ENCODE measurements at places on chromosomes 6 and 20.

DNA sequence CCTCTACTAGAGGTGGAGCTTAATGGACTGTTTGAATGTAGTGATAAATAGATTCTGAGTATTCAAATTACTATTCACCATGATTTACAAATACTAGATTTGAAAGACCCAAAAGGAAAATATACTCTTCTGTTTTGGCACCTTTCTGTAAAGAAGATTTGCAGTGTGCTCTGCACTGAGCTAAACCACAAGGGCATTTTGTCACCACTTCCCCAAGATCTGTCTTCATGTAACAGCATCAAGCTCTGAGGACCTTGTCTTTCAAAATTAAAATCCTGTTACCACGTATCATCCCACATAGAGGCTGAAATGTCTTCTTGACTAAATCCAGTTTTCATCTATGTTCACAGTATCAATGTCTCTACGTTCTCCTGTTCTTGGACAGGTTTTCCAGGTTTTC lies 3.3 kb upstream of the PGK2 start:
- no peaks in the 10 kb centered on the region for H3K36me3 ChIP-seq
- no peak overlapping the region for H3K4me3 ChIP-seq
- H3K27ac ChIP-seq, result no peak overlapping the region
- no peak for DNase-seq
- H3K4me1 ChIP-seq, result no peaks in the 10 kb centered on the region

GRCh38 chr20:6693178-6693807 lies 74.2 kb upstream of the BMP2 start:
- H3K27me3 ChIP-seq, result no peaks in the 10 kb centered on the region
- no peaks in the 10 kb centered on the region for H3K36me3 ChIP-seq
- no peak overlapping the region for H3K27ac ChIP-seq
- H3K4me3 ChIP-seq, result no peak overlapping the region

DNA sequence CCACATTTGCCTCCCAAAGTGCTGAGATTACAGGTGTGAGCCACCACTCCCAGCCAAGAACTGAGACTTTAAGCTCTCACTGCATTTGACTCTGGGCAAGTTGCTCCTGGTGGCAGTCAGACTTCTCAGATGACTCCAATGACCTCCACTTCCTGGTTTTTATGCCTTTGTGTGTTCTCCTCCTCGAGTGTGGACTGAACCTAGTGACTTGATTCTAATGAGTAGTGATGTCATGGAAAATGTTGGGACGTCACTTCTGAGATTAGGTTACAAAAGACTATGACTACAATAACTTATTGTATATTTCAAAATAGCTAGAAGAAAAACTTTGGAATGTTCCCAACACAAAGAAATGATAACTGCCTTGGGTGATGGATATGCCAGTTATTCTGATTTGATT lies 12.0 kb downstream of the SPINT3 start:
- H3K4me1 ChIP-seq, result peaks cover 12% of the 10 kb centered on the region
- H3K4me3 ChIP-seq, result no peak overlapping the region
- peaks cover 43% of the 10 kb centered on the region for H3K27me3 ChIP-seq
- DNase-seq, result no peak

DNA sequence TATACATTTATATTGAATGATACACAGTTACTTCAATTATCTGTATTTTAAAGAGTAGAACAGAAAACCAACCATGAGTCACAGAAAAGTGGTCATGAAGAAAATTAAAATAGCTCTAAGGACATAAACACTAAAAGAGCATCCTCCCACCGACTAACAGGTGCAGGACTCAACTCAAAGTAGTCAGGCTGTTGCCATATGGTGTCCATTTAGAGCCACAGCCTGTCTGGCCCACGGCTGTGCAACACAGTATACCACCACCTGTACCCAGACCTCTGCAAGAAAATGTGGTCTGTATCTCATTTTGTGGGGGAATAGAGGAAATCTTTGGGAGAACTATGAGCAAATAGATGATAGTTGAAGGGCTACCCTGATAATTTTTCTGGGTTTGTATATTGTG lies 449.8 kb upstream of the RNF217 start:
- no peak overlapping the region for H3K27ac ChIP-seq
- no peaks in the 10 kb centered on the region for H3K27me3 ChIP-seq
- H3K4me1 ChIP-seq, result no peaks in the 10 kb centered on the region
- H3K4me3 ChIP-seq, result no peak overlapping the region
- no peaks in the 10 kb centered on the region for H3K36me3 ChIP-seq

- peaks cover 40% of the 10 kb centered on the region for H3K4me1 ChIP-seq
- H3K36me3 ChIP-seq, result peaks cover 33% of the 10 kb centered on the region
- no peak for DNase-seq
- H3K27ac ChIP-seq, result peak overlapping the region; percentile 96
- H3K4me3 ChIP-seq, result peak overlapping the region; percentile 94
Measured at GRCh38 chr6:44386929-44387345, 569 bp upstream of the CDC5L start.

DNA sequence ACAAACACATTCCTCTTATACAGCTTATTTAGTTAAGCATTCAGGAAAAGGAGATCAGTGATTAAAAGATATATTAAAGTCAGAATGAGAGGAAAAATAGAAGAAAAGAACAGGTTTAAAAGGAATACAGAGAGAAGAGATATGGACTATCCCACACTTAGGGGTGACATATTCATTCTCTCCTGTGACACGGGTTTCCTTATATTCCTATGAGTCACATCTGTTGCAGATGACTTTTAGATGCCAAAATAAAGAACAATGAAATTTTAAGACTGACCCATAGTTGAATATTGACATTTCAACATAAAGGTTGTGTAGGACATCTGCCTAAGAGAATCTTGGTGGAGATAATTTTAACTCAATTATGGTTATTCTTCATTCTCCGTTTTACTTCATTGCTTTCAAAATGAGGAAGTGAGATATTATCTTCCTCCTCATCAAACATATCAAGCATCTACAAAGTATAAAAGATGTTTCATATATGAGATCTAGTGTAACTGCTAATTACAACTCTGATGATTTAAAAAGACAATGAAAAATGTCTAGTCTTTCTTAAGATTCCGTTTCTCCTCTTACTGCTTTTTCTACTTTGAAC lies 1336.7 kb upstream of the CITED2 start:
- H3K4me1 ChIP-seq, result peaks cover 11% of the 10 kb centered on the region
- no peak overlapping the region for H3K27ac ChIP-seq
- no peak for DNase-seq
- H3K36me3 ChIP-seq, result no peaks in the 10 kb centered on the region

GRCh38 chr6:133093956-133094355 lies 147.2 kb upstream of the EYA4 start:
- H3K4me1 ChIP-seq, result no peaks in the 10 kb centered on the region
- H3K36me3 ChIP-seq, result no peaks in the 10 kb centered on the region
- DNase-seq, result no peak
- H3K4me3 ChIP-seq, result no peak overlapping the region
- no peak overlapping the region for H3K27ac ChIP-seq
- H3K27me3 ChIP-seq, result no peaks in the 10 kb centered on the region

- DNase-seq, result no peak
- no peak overlapping the region for H3K27ac ChIP-seq
- H3K27me3 ChIP-seq, result peaks cover 48% of the 10 kb centered on the region
Measured at GRCh38 chr6:34152042-34152524, 6.2 kb upstream of the GRM4 start.

- H3K36me3 ChIP-seq, result peaks cover 5% of the 10 kb centered on the region
- H3K4me1 ChIP-seq, result peaks cover 13% of the 10 kb centered on the region
- no peak overlapping the region for H3K4me3 ChIP-seq
- H3K27me3 ChIP-seq, result peaks cover 35% of the 10 kb centered on the region
Measured at GRCh38 chr6:12293931-12294807, 4.0 kb downstream of the EDN1 start.

DNA sequence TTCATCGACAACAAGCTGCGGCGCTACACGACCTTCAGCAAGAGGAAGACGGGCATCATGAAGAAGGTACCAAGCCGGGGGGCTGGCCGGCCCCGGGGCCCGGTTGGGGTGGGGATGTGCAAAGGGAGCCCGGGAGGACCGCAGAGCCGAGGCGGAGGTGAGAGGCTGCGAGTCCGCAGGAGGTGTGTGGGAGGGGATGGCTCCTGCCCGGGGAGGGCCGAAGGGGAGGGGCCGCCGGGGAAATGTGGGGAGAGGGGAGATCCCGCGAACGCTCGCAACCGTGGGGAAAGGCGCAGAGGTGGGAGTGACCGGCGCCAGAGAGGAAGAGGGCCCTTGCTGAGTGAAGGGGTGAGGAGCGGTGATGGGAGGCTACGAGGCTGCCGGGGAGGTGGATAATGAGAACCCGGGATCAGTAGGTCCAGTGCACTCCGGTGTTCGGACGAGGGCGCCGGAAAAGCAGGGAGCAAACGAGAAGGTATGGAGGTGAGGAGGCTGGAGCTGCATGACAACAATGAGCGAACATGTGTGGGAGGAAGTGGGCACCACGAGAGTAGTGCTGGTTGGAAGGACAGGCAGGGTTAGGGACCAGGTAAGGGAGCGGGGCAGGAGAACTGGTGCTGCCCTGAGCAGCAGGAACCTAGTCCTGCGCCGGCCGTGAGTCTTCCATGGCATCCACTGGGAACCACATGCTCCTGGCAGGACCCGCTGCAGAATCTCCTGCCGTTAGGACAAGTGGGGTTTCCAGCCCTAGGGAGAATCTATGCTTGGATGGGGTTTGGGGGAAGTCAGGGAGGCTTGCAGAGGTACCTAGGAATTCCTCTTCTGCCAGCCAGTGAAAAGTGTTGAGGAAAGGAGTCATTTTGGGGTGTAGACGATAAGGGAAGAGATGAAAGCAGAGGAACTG lies 1.3 kb downstream of the SRF start:
- H3K4me1 ChIP-seq, result peaks cover 48% of the 10 kb centered on the region
- H3K4me3 ChIP-seq, result peak overlapping the region; percentile 91
- H3K27ac ChIP-seq, result peak overlapping the region; percentile 85
- H3K27me3 ChIP-seq, result no peaks in the 10 kb centered on the region
- DNase-seq, result peak; percentile 45

DNA sequence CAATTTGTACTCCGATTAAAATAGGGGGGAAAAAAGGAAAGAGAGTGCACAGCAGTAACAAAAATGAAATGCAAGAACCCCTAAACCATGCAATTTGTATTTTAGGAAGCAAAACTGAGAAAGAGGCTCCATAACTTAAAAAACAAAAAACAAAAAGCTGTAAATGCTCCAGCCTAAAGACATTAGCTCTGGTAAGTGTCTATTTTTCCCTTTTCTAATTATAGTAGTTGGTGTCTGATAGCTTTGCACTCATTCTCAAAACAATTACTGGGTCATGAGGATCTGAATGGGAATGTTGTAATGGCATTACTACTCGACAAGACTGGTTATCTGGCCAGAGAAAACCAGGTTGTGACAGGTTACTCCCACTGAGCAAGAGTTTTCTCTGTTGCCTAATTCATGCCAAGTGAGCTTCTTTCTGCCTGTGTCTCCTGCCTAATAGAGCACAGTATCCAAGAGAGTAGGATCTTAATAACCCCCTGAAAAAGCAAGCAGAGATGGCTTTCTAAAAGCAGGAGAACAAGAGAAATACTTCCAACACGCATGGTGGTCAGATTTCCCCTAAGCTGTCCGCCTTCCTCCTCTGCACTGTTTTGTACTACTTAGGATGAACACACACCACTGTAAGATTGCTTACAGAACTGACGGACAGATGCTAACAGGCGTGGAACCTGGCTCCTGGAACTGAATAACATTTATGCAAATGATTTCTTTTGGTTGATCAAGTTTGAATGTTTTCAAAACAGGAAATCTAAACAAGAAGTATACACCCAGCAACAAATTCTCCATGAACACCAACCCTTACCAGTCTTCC lies 86.4 kb downstream of the FKBP5 start:
- H3K27ac ChIP-seq, result peak overlapping the region; percentile 37
- H3K36me3 ChIP-seq, result no peaks in the 10 kb centered on the region
- H3K27me3 ChIP-seq, result no peaks in the 10 kb centered on the region
- H3K4me3 ChIP-seq, result peak overlapping the region; percentile 16
- no peak for DNase-seq

DNA sequence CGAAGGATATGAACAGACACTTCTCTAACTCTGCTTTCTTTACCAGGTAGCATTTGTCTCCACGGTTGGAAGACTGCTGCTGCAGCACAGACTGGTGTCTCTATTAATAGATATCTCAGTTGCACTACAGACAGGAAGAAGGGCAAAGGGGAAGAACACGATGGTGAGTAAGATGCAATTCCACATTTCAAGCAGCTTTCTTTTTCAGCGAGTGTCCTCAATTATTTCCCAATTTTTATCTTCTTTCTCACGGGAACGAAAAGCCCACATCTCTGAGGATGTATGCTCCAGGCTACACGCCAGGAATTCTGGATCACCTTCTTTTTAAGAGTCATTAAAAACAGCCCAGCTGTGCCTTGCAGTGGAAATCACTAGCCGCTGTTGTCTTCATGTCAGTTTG lies 311.6 kb upstream of the ECI2 start:
- peak overlapping the region; percentile 77 for H3K27ac ChIP-seq
- no peak for DNase-seq
- H3K4me3 ChIP-seq, result peak overlapping the region; percentile 65
- H3K36me3 ChIP-seq, result no peaks in the 10 kb centered on the region
- H3K27me3 ChIP-seq, result no peaks in the 10 kb centered on the region

GRCh38 chr6:94099072-94099471 lies 679.7 kb upstream of the EPHA7 start:
- no peaks in the 10 kb centered on the region for H3K36me3 ChIP-seq
- no peaks in the 10 kb centered on the region for H3K27me3 ChIP-seq
- no peak for DNase-seq
- H3K4me1 ChIP-seq, result no peaks in the 10 kb centered on the region
- no peak overlapping the region for H3K27ac ChIP-seq
- H3K4me3 ChIP-seq, result no peak overlapping the region

- peaks cover 2% of the 10 kb centered on the region for H3K27me3 ChIP-seq
- no peak overlapping the region for H3K27ac ChIP-seq
- no peak for DNase-seq
- no peaks in the 10 kb centered on the region for H3K4me1 ChIP-seq
Measured at GRCh38 chr6:165726965-165727381, 63.9 kb upstream of the PDE10A start.

DNA sequence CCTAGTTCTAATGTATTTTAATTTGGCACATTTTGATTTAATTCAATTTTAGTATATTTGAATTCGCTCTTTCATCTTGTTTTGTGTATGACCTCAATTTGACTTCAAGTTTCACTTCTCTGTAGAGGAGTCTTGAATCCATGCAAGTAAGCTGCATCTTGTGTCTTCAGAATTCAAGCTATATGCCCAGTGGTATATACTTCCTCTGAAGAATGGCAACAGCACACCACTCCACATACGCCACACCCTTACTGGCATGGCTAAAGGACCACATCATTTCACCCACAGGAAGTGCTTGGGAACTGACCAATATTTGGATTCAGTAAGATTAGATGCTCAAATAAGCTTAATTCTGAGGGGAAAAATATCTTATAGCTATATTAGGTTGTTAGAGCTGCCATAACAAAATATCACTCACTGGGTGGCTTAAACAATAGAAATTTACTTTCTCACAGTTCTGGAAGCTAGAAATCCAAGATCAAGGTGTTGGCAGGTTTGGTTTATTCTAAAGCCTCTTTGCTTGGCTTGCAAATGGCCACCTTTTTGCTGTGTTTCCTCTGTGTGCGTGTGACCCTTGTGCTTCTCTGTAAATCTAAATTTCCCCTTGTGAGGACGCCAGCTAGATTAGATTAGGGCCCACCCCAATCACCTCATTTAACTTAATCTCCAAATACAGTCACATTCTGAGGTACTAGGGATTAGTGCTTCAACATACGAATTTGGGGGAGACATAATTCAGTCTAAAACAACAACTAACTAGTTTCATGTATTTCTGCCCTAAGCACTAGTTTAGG lies 2.8 kb upstream of the ASF1A start:
- peak overlapping the region; percentile 61 for H3K4me3 ChIP-seq
- H3K4me1 ChIP-seq, result peaks cover 69% of the 10 kb centered on the region
- no peaks in the 10 kb centered on the region for H3K27me3 ChIP-seq
- peaks cover 10% of the 10 kb centered on the region for H3K36me3 ChIP-seq

GRCh38 chr6:125439512-125439911 lies 137.7 kb upstream of the HDDC2 start:
- no peak overlapping the region for H3K27ac ChIP-seq
- DNase-seq, result no peak
- no peak overlapping the region for H3K4me3 ChIP-seq

Data from activated B cell treated with CpG ODN at 0.5 μM for 24 hours (primary cell).